ENCODE measurements at places on chromosomes 11 and 22.

- no peak for DNase-seq
Observed at GRCh38 chr11:35683728-35684339, 21.3 kb downstream of the TRIM44 start.

GRCh38 chr11:17412488-17413180, 24.2 kb upstream of the KCNJ11 start:
- no peak for DNase-seq

- no peak for DNase-seq
Observed at GRCh38 chr22:43273902-43274484, 69.2 kb downstream of the SCUBE1 start.

DNA sequence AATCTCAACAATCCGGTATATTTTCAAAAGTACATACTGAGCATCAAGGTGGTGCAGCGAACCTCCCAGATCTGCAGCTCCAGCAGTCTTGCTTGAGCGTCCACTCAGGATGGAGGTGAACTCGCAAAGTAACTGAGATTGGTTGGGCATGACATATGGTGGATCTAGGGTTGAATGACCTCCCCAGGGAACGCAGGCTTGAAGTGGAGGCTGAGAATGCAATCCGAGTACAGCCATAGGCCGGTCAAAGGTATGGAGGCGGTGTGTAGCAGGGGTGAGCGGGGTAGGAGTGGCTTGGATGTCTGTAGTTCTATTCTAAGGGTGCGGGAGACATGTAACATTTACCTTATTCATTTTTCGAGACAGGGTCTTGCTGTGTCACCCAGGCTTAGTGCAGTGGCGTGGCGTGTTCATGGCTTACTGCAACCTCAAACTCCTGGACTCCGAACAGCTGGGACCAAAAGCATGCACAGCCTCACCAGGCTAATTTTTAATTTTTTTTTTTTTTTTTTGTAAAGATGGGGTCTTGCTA, 631 bp upstream of the C22orf39 start:
- DNase-seq: no peak

- no peak for DNase-seq
Observed at GRCh38 chr11:26943636-26944035, 50.3 kb upstream of the FIBIN start.

DNA sequence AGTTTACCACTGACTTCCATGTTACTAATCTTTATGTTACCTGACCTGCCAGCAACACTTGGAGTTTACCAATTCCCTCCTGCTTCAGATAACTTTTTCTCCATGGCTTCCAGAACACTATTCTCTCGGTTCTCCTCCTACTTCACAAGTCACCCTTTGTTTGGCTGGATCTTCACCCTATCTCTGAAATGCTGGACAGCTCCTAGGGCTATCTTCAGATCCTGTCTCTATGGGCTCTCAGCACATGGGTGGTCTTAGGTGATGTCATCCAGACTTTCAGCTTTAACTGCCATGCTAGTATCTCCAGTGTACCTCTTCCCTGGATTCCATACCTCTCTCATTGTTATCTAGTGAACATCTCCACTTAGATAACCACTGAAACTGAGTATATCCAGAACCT, 12.2 kb upstream of the VWCE start:
- DNase-seq: no peak

DNA sequence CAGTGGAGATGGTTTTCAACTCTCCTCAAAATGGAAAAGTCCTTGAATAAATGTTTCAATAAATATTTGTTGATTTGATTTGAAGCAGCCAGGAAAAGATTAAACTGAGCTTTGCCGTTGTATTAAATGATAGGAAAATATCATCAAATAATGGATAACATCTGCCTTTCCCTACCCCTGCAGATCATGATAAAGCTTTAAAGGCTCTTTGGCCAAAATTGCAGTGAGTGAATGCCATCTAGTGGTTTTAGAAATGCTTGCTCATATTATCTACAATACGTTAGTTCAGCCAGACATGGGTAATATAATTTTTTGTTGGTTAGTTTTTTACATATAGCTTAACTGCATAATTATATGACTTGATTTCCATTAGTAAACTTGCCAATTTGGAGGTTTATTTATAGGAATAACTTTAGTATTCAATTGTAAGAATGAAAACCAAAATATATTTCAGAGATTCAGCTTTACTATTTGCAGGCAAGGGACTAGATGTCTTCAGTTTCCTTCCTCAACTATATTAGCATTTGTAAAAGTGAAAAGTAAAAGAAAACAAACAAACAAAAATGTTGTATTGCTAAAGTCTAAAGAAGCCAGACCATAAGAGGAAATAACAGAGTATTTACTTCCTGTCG, 159.2 kb downstream of the MSANTD4 start:
- no peak for DNase-seq

- DNase-seq: no peak
Observed at GRCh38 chr11:20474176-20474881, 86.8 kb downstream of the PRMT3 start.

DNA sequence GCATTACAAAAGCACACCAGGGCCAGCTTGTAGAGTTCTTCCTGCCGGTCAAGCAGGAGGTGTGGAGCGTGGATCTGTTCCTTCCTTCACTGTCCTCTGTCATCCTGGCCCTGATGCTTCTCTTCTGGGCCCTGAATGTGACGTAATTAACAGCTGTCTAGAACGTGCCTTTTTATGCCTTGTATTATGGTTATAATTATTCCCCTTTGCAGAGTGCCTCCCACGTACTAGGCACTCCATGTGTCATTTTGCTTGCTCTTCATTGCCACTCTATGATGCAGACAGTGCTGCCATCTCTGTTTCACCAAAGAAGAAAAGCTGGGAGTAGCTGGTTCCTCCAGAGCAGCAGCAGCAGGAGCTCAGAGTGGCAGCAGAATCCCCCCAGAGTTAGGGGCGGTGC, 132.1 kb upstream of the TTC12 start:
- DNase-seq: no peak

- DNase-seq: no peak
Observed at GRCh38 chr11:115776916-115777315, 272.7 kb upstream of the CADM1 start.

- no peak for DNase-seq
Observed at GRCh38 chr11:81112718-81113117, 1620.9 kb downstream of the FAM181B start.

DNA sequence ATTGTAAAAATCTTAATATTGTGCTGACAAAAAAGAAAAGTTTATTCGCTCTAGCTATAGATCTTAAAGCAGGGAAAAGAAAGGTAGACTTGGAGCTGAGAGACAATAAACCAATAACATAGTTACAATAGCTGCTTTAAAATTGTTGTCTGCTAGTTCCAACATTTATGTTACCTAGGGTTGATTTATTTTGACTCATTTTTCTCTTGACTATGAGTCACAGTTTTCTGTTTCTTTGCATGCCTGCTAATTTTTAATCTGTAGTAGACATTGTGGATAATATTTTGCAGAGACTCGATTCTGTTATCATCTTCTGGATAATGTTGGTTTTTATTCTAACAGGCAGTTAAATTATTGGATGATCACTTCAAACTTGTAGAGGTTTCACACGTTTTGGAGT, 83.1 kb upstream of the TRPC6 start:
- no peak for DNase-seq

Measured in stimulated activated CD8-positive, alpha-beta memory T cell treated with anti-CD3 and anti-CD28 coated beads, Interleukin-15, amount 100 ng/mL, for 24 hours (primary cell).